ENCODE measurements at places on chromosomes 2 and 18.

DNA sequence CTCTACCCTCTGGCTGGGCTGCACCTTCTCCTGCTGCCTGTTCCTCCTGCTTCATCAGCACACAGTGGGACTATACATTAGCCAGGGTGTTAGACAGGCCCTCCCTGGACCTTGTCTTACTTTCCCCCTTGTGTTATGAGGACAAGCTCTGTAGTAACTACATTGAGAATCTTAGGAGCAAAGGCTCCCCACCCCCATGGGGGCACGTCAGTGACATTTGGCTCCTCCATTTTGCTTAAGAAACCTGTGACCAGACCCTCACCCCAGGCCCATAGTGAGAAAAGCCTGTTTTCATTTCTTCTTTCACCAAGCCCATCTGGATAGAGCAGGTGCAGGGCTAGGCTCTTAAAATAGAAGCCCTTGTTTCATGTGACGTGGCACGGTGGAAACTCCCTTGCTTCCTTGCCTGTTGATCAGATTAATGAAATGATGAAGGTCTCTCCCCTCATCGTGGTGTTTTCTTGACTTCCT lies 146.7 kb downstream of the RPIA start:
- no peak for DNase-seq

GRCh38 chr2:172859581-172860335 lies 124.1 kb downstream of the RAPGEF4 start:
- DNase-seq, result no peak

- no peak for DNase-seq
Observed at GRCh38 chr2:35852-36251, 10.5 kb downstream of the FAM110C start.

GRCh38 chr2:9158786-9159779 lies 47.5 kb upstream of the ASAP2 start:
- no peak for DNase-seq

GRCh38 chr2:207135340-207135739 lies 30.4 kb downstream of the KLF7 start:
- DNase-seq, result peak; percentile 42

DNA sequence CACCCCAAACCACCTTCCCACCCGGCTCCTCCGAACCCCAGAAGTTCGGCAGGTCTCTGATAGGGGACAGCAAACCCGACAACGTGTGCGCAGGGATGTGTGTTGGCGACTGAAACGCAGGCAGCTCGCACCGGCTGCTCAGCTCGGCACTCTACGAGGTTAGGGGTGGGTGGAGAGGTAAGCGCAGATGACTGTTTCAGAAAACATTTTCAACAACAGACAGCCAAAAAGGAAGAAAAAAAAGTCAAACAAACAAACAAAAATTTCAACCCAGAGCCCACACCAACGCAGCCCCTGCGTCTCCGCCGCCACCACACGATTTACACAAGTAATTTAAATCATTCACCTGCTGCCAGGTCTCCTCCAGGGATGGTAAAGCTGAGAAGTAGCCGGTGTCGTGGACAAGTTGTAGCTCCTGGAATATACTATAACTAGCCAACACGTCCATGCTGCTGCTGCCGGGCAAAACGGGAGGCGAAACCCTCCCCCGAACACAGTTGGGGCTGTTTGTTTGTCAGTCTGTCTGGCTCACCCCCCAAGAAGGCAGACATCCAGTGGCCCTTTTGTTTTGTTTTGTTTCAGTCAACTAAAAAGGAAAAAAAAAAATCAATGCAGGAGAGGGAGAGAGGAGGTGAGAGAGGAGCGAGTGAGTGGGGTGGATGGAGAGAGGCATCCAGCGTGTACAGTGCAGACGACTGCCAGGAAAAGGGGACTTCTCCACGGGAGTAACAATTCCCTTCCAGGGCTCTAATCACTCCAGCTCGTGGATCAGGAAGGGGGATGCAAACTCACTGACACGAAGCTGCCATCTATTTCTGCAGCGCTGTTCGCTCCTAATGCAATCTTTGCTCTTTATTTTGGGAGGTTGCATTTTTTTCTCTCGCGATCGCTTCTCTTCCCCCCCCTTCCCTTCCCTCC lies at the start of gene KLF7:
Gene KLF7 (minus strand): TSS at position 828 of the 918 bp plus-strand sequence. CDS start 380 bp downstream, at position 448.
- DNase-seq, result peak; percentile 49

DNA sequence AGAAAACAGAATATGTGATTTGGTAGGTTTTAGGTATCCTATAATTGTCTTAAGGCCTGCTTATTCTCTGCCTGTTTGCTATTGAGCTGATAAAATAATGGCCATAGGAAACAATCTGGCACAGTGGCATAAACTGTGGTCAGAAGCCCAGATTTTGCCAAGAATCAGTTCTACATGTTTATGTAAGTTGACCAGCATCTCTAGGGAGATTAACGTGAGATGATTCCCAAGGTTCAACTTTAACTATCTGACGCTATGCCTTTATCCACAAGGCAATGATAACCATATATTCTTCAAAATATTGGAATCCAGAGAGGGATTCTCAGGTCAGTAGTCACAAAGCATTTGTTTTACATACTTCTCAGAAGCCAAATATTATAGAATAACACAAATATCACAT lies 25.6 kb downstream of the AP1S3 start:
- no peak for DNase-seq

Data from EL (cell line).